ENCODE measurements at places on chromosomes 7 and 10.

GRCh38 chr7:4195660-4196059, 486.4 kb upstream of the FOXK1 start:
- no peak for DNase-seq

GRCh38 chr10:90930070-90930837, 9.4 kb upstream of the ANKRD1 start:
- no peak for DNase-seq

DNA sequence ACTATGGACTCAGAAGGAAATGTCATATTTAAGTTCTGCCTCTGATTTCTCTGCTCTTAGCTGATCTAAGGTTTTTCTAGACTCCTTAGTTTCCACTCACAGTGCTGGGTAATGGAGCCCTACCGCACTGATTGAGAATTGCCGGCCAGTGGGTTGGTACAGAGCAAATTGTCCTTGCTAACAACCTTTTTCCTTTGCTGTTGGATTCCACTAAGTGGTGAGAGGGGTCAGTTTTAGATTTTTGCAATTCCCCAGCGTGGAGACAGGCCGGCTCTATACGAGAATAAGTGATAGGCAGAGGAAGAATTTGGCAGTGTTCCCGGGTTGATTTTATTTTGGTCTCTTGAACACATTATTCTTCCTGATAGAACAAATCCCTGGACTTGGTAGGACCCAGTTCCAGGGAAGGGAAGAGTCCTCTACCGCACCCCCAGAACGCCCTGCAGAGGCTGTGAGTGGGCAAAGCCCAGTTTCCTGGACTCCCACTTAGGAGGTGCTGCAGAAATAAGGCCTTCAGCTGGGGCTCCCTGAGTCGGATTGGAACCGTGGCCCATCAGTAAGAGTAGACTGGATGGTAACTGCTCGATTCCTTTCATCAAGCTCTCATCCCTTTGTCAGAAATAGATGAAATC, 3.0 kb upstream of the NRP1 start:
- no peak for DNase-seq

- DNase-seq, result no peak
Measured at GRCh38 chr10:47115322-47115721, 184.7 kb upstream of the GDF10 start.

DNA sequence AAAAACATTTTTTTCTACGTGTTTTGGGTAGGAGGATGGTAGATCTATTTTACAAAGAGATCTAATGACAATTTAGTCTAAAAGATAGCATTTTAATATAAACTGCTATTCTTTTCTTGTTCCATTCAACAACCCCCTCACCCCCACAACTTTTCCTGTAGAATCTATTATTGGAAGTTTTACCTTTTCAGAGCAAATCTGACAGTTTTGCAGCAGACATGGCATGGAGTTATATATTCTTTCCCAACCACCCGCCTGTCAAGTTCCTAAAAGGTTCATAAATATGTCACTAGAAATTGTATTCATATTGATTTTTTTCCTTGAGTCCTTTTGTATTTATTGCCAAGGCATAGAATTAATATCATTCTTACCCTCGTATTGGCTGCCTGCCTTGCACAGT, 21.5 kb upstream of the NAMPT start:
- no peak for DNase-seq

DNA sequence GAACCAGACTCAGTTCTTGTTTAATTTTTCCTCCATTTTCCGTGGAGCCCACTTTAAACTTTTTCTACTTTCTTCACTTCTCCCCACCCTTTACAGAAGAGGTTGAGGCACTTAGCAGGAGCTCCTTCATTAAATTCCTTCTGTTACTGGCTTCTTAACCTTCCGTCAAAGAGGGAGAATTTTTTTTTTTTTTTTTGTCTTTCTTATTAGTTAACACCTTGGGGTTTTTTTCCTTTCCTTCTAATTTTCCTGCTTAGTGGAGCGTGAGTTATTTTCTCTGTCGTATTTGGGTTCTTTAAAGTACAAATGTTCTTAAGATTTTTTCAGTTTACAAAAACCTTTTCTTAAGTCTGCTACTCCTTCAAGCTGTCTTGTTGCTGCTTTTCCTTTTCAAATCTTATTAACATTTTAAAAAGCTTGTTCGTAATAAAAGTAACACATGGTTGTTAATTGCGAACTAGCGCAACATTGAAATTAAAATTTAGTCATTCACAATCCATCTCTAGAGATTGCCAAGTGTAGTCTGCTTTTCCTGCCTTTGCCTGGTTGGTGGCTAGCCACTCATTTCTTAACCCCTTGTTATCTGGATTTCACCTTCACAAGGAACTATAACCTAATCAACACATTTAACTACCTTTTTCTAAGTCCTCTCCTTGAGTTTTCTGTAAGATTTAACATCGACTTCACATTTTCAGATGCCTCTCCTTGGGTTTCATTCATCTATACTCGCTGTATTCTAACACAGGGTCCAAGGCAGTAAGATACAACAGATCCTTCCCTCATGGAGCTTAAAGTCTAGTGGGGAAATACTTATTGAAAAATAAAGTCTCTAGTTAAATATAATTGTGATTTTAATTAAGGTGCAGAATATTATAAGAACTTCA, 2.0 kb downstream of the BMPR1A start:
- DNase-seq, result no peak

DNA sequence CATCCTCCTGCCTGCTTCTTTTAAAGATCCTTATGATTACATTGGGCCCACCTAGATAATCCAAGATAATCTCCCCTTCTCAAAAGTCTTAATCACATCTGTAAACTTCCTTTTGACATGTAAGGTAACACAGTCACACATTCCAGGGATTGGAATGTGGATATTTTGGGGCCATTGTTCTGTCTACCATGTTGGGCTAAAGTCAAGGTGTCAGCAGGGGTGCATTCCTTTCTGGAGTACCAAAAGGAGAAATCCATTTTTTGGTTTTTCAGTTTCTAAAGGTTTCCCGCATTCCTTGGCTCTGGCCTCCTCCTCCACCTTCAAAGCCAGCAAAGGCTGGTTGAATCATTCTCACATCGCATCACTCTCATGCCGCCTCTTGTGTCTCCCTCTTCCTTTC, 197.6 kb upstream of the NFE2L3 start:
- no peak for DNase-seq

GRCh38 chr10:4887501-4887900, 61.5 kb downstream of the AKR1E2 start:
- no peak for DNase-seq

DNA sequence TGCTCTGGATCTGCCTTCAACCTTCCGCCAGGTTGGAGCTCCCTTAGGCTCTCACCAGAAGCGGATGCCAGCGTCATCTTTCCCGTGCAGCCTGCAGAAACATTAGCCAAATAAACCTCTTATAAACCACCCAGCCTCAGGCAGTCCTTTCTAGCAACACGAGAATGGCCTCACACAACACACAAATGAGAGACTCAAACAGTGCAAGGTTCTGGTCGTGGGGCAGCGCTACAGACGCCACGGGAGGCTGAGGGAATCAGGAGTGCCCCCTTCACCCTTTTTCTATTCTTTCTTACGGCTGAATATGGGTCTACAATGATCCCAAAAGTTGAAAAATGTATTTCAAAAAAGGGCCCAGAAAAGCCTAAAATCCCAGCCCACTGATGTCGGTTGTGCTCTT, 96.4 kb downstream of the FOXL3 start:
- DNase-seq, result no peak

DNA sequence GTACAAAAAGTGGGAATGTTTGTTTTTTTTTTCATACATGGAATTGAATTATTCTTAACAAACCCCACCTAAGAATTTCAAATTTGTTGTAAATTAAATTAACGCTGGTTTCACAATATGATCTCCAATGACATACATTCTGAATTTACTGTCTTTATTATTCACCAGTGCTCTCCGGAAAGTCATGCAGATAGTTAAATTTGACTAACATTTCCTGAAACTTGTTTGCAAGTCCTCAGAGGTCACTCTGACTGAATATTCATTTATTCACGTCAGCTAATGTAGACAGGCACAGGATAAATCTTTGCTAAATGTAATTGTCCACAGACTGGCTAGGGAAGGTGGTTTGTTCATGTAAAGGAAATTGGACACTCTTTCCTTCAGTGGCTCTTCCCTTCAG, 730.4 kb downstream of the PHTF2 start:
- DNase-seq, result no peak

- DNase-seq, result no peak
Measured at GRCh38 chr7:12722636-12723605, 35.5 kb downstream of the ARL4A start.

- DNase-seq, result no peak
Measured at GRCh38 chr10:71443676-71444075, 47.0 kb downstream of the CDH23 start.

DNA sequence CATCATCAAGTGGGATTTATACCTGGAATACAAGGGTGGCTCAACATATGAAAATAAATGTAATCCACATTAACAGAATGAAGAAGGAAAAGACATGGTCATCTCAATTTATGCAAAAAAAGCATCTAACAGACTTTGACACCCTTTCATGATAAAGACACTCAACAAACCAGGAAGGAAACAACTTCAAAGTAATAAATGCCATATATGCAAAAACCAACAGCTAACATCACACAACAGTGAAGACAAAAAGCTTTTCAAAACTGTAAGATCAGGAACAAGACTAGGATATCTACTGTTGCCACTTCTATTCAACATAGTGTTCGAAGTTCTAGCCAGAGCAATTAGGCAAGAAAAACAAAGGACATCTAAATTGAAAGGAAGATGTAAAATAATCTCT, 22.9 kb downstream of the TNPO3 start:
- no peak for DNase-seq

GRCh38 chr10:127197154-127197432, 702 bp upstream of the INSYN2A start:
- DNase-seq, result no peak

- no peak for DNase-seq
Measured at GRCh38 chr10:69684981-69685353, 54.9 kb downstream of the FAM241B start.

DNA sequence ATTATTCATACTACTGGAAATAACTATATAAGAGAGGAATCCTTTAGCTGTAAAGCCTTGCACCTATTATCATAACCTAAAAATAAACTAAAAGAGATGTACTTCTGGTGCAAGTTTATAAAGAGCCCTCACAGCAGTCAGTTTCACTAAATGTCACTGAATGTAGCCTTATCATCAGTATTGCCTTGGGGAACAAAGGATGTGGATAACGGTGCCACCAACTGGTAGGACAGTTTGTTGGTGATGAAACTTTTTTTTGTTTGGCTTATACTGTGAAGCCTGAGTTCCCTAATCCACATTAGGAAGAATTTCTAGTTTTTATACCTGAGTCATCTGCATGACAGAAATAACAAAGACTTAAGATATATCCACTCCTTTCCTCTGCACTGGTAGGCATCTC, 117.9 kb upstream of the COL1A2 start:
- no peak for DNase-seq

DNA sequence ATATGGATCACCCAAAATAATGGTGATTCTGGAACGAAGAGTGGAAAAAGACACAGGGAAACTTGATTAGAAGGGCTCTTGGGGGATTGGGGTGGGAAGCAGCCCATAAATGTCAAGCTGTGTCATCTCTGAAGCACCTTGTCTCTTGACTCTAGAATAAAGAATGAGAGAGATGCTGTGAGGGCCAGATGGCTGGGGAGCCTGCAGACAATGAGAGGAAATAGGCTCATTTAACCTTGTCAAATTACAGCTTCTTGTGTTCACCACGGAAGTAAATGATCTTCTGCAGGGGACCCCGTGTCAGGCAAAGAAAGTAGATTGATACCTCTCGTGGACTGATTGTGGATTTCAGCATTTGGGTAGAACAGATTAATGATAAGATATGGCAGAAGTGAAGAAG, 159.3 kb downstream of the ST7 start:
- no peak for DNase-seq

- no peak for DNase-seq
Measured at GRCh38 chr10:35372329-35372728, 36.0 kb downstream of the CCNY start.

DNA sequence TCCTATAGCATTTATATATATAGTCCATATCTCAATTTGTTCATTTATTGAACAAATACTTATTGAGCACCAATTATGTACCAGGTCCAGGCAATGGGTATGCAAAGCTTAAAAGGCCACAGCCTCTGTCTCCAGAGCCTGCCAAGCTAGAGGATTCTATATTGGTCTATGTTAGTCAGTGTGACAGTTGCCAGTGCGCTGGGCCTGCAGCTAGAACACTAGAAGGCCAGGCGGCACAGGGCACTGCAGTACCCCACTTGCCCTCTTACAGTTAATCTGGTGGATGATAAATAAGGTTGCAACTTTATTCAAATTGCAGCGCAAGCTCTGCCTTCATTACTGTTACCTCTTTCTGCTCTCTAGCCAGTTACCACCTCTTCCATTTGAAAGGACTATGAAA, 68.8 kb downstream of the PPP1R3C start:
- DNase-seq, result no peak
